Stimulated activated CD8-positive, alpha-beta memory T cell treated with anti-CD3 and anti-CD28 coated beads, Interleukin-4, amount 100 ng/mL, for 1 hour (primary cell): ENCODE measurements at places on chromosomes 5 and 9.

DNA sequence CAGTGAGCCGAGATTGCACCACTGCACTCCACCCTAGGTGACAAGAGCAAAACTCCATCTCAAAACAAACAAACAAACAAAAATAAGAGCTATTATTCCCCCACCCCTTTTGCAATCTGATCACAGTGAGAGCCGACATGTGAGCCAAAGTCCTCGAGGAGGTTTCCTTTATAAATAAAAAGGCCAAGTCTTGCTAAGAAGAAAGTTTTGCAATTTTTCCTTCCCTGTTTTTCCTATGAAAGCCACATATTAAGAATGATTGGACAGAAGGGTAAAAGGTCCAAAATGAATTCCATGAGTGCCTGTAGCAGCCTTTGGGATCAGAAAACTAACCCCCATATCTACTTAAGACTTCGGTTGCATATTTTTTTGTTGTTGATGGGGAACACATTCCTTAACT lies 179.7 kb downstream of the TSSK1B start:
- DNase-seq = no peak

GRCh38 chr5:41368158-41368557 lies 142.2 kb downstream of the PLCXD3 start:
- no peak for DNase-seq

DNA sequence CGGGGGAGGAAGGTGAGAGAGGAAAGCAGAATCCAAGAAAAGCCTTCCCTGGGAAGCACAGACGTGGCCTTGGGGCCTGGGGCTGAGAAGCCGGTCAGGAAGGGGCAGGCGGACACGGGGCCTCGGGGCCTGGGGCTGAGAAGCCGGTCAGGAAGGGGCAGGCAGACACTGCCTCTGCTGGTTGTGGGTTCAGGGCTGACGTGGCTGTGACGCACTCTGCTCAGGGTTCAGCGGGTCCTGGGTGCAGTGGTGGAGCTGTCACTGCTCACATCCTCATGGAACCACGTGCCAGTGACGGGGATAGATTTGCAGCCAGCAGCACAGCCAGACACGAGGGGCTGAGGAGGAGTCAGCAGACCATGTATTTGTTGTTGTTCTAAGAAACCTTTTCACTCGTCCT lies 12.8 kb downstream of the PAEP start:
- DNase-seq = no peak

DNA sequence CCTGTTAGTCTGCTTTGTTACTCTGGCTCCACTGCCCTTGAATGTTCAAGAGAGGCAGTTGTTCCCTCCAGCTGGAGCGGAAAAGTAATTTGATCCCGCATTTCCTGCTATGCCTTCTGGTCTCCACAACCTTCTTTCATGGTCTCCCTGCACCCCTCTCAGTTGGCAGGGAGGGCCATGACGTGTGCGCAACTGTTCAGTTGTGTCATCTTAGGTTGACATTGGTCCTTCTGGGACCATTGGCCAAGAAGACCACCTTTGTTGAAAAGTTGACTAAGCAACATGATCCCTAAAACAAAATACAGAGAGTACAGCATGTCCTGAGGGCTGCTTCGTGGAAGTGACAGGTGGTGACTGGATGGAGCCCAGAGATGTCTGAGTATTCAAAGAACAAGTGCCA lies 192.5 kb upstream of the TUT7 start:
- DNase-seq = no peak

DNA sequence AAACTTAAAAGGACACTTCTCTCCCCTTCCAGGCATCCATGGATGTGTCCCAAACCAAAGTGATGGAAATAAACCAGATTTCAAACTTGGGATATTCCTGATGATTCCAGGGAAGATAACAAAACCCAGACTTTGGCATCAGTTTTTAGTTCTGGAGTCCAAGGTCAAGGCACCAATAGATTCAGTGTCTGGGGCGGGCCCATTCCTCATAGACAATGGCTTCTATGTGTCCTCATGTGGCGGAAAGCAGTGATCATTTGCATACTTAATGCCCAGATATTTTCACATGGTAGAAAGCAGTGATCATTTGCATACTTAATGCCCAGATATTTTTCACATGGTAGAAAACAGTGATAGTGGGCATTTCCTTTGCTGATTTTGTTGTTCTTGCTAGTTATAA lies 151.4 kb upstream of the DAP start:
- DNase-seq = no peak

DNA sequence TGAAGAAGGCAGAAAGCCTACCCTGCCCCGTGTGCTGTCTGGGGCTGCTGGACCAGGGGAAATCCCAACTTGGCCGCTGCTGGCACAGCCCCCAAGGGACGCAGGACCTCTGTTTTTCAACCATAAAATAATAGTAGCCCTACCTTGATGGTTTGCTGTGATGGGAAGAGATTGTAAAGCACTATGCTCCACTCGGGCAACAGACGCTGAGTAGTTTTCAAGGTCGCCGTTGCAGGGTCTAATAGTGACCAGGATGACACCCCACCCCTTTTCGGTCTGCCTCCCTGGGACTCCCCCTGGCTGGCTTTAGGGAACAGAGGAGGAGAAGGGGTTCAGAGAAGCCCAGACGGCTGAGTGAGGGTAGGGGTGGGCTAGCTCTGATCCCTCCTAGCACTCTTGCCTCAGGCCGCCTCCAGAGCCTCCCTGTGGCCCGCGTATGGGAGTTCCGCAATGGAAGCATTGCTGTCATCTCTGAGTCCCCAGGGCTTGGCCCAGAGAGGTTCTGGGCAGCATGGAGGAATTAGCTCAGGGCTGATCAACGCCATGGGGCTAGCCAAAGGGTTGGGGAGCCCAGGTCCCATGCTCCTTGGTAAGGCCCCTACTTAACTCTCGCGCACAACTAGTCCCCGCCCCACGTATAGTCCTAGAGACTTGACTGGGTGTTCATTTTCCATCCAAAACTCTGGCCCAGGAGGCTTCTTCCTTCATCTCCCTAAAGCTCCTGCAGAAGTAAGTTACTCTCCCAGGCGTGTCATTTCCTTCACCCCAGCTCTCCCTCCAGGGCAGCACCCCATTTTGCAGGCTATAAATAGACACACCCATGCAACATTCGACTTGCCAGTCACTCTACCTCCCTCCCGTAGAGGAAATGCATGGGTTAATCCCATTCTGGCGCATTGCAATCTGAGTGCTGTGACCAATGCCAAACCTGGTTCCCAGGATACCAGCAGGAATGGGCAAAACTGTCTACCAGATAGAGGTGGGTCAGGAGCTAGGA lies 1.1 kb upstream of the IRF1 start:
- no peak for DNase-seq

DNA sequence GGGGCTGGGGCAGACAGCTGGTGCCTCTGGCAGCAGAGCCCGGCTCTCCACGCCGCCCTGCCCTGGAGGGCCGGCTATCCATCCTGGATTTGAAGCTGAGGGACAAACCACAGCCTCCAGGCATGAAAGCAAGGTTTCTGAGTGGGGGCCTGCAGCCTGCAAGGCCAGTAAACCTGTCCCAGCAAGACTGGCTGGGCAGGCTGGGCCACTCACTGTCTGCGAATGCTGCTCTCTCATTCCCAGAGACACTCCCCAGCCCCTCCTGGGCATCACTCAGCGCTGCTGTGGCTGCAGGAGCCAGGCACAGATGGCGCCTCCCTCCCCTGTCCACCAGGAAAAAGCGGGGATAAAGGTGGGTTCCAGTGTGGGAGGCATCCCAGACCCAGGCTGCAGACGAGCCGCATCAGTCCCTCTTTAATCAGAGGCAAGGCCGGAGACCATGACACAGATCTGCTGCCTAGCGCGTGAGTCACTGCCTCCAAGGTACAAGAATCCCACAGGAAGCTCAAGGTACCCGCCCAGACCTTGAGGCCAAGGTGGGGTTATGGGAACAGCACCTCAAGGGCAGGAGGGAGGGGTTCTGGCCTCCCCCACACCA lies 118.0 kb downstream of the VAV2 start:
- DNase-seq = no peak

DNA sequence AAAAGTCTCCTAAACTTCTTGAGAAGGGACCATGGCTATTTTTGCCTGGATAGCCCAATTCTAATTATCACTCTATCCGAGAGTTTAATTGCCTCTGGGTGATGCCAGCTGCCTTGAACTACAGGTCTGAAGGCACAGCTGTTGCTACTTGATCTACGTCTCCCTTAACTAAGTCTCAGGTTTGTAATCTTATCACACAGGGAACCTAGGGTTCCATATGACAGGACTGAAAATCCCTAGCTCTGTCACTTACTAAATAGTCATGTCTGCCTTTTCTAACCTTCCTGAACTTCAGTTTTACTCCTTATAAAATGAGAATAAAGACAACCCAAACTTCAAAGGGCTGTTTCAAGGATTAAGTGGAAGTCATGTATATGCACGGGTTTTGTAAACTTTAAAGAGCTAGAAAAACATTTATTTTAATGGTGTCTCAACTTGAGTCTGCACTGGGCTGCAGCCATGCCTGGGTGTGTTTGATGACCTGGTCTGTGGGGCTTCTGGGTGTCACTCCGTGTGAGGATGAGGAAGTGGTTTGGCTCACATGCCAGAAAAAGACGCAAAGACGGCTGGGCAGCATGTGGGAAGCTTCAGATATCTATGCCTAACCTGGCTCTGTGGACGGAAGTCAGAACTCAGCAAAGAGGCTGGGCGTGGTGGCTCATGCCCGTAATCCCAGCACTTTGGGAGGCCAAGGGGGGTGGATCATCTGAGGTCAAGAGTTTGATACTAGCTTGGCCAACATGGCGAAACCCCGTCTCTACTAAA lies 129.3 kb upstream of the SLC44A1 start:
- no peak for DNase-seq

DNA sequence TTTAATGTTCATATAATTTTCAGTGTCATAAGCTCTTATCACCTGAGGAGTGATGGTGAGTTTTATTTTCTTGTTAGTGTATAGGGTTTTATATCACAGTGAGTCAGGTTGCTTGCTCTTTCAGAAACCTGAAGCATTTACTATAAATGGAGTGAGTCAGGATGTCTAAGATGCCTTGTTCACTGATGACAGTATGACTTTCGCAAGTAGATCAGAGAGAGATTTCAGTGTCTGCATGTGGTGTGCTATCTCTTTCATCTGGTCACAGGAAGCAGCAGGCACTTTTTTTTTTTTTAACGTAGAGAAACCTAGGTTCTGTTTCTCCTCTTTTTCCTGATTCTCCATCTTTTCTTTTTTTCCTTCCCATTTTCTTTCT lies 237.1 kb downstream of the DMRTA1 start:
- no peak for DNase-seq

DNA sequence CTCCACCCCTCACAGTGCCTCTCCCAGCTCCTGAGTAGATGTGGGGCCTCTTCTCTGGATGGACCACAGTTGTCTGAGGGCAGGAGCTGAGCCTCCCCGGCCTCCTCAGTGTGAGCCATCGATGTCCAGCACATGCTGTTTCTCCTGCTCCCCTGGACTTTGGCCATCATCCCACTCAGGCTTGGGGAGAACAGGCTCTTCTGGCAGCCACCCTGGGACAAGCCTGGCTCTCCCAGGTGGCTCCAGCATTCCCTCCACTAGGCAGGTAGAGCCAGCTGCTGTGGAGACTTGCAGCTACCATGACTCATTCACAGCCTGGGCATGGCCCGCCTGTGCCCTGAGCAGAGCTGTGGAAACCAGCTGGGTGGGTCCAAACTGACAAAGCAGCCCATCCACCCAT lies 77.0 kb downstream of the CSNK1A1 start:
- no peak for DNase-seq

DNA sequence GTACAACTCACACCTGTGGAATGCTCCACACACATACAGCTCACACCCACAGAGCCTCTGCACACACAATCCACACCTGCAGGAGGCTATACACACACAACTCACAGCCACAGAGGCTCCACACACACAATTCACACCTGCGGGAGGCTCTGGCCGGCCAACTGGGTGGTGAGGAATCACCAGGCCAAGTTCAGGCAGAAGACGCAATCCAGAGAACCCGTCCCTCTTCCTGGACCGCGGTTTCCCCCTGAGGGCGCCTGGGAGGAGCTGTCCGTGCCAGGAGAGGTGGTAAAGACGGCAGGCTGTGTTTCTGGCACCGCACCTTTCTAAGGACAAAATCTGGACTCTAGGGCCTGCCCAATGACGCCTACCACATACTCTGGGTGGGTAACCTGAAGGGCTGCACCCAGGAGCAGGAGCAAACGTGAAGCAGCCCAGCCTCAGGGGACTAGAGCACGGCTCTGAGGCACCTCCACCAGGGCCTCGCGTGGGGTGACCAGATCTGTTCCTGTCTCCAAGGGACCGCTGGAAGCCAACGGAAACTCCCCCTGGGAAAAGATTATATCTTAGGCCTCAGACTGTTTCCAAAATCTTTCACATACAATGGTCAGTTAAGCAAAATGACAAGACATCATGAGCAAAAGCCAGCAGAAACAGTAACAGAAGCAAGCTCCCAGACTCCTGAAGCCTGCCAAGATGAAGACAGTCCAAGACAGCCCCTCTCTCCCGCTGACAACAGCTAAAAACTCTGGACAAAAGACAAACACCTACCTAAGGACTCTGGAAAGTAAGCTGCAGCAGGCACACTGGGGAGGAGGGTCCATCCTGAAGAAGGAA lies 16.9 kb downstream of the CAMSAP1 start:
- no peak for DNase-seq

GRCh38 chr5:76514292-76514691 lies 108.9 kb downstream of the F2RL2 start:
- no peak for DNase-seq

GRCh38 chr5:171397190-171397589 lies 9.5 kb downstream of the NPM1 start:
- DNase-seq = no peak

GRCh38 chr9:94799578-94800264 lies 73.2 kb downstream of the AOPEP start:
- no peak for DNase-seq

GRCh38 chr9:116336133-116336862 lies 182.7 kb downstream of the PAPPA start:
- no peak for DNase-seq

- DNase-seq = no peak
Observed at GRCh38 chr9:94861589-94862272, 135.2 kb downstream of the AOPEP start.

DNA sequence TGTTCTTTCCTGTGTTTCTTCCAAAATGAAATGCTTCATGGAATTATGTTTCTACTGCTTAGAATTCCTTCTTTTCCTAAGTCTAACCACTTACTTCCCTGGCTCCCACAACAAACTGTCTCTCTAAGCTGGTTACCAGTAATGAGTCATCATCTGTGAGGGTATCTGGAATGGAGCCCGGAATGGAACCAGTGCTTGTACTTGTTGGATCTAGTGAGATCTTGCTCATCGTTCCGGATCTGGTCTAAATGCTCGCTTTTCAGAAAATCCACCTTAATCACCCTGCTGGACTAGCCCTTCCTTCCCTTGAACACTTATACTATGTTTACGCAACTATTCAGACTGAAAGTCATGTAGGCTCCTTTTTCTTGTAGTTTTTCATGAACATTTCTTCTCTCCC lies 184.8 kb downstream of the PBX3 start:
- DNase-seq = no peak

DNA sequence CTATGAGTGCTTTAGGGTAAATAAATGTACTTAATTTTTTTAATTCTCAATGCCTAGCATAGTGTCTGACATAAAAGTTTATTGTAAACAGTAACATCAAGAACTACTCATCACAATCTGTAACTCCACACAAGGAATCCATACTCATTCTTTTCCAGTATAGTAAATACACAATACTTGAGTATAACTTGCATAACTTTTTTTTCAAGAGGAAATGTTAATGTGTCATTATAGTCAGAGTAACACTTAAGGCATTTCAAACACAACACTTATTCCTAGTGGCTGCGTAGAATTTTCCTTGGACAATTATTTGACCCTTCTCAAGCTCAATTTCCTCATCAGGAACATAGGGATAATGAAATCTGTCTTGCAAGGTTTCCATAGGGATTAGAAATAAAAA lies 584.3 kb downstream of the CAAP1 start:
- DNase-seq = no peak
